ENCODE measurements at places on chromosomes 2 and 18. TPM values are rescaled to one million over a fixed set of nuclear protein-coding genes. Genes with fewer than 3 reads are reported as not detected.

RFX8 gene
- total RNA-seq: not detected

DSC2 gene
- total RNA-seq: 1.6 TPM

VIT gene
- total RNA-seq: 11.4 TPM

C2orf78 gene
- total RNA-seq: not detected

REV1 gene
- total RNA-seq: 32.5 TPM

CHST10 gene
- 17.3 TPM for total RNA-seq

REG3A gene
- total RNA-seq: not detected

SOWAHC gene
- total RNA-seq: 12.7 TPM

SLC16A14 gene
- total RNA-seq: 21.6 TPM

TEX44 gene
- total RNA-seq: not detected

GAD1 gene
- total RNA-seq: not detected

AKAIN1 gene
- not detected for total RNA-seq

ST3GAL5 gene
- total RNA-seq: 43.6 TPM

ING5 gene
- total RNA-seq: 29.4 TPM

IL36RN gene
- total RNA-seq: not detected

KLHL14 gene
- total RNA-seq: not detected

PRADC1 gene
- total RNA-seq: 15.1 TPM

ELMOD3 gene
- total RNA-seq: 21.1 TPM

TMEM198 gene
- total RNA-seq: 6.7 TPM

CPO gene
- not detected for total RNA-seq

FOXD4L1 gene
- total RNA-seq: 0.18 TPM

GAREM1 gene
- 1.7 TPM for total RNA-seq

VWA3B gene
- total RNA-seq: not detected

FAP gene
- 38.1 TPM for total RNA-seq

SLC9A4 gene
- total RNA-seq: not detected

CYP27A1 gene
- 4.1 TPM for total RNA-seq

PDCD1 gene
- total RNA-seq: not detected

SRSF7 gene
- total RNA-seq: 100 TPM

IL37 gene
- total RNA-seq: not detected

SP5 gene
- total RNA-seq: not detected

DSG2 gene
- 16.6 TPM for total RNA-seq

DNAH7 gene
- 1.0 TPM for total RNA-seq

CNGA3 gene
- total RNA-seq: not detected

RALB gene
- 25.4 TPM for total RNA-seq

EPG5 gene
- total RNA-seq: 30.9 TPM

SLC4A1AP gene
- total RNA-seq: 20.7 TPM

VSNL1 gene
- not detected for total RNA-seq

KIAA1328 gene
- total RNA-seq: 10.1 TPM

CHRND gene
- not detected for total RNA-seq

GBX2 gene
- 60.7 TPM for total RNA-seq

TGFA gene
- not detected for total RNA-seq

NMS gene
- not detected for total RNA-seq

DES gene
- total RNA-seq: not detected

TRAPPC8 gene
- 39.1 TPM for total RNA-seq

RAB6C gene
- not detected for total RNA-seq

DYSF gene
- total RNA-seq: 68.8 TPM

CCDC74A gene
- 1.8 TPM for total RNA-seq

SLC9A2 gene
- not detected for total RNA-seq

NT5DC4 gene
- total RNA-seq: not detected

DSEL gene
- 105 TPM for total RNA-seq

SLC8A1 gene
- 18.0 TPM for total RNA-seq

SPDYA gene
- 1.2 TPM for total RNA-seq

TDRD15 gene
- total RNA-seq: not detected

PLEK gene
- not detected for total RNA-seq

TWIST2 gene
- total RNA-seq: 6.3 TPM

CROCC2 gene
- not detected for total RNA-seq
